ENCODE measurements at places on chromosomes 11 and 22.
A peak's percentile ranks its signal among the peaks of the same experiment; 100 is the strongest.

DNA sequence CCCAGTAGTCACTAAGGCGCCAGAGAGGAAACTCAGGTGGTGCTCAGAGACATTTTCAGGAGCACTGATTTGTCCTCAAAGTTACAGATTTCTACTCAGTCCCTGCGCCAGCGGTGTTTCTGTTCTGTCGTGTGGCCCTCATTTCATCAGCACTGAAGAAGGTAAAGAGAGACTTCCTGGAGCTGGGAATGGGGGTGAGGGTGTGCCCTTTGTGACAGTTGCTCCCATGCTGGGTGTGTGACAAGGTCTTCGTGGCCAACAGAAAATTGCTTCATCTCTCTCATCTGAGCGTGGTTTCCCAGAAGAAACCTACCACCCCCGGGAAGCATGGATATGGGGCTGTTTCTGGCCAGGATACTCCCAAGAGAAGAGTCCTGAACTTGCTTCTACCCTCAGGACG is 2.0 kb upstream of the PPARA start:
- no peak for DNase-seq

- no peak for DNase-seq
These were observed 137.6 kb upstream of the TTC12 start for GRCh38 chr11:113176599-113177360.

- no peak for DNase-seq
These were observed 419.0 kb downstream of the LRRC4C start for GRCh38 chr11:41040474-41040873.

- no peak for DNase-seq
These were observed 159.1 kb upstream of the NECTIN1 start for GRCh38 chr11:119888119-119888518.

GRCh38 chr22:33299245-33299956 is 241.2 kb upstream of the SYN3 start:
- DNase-seq: peak; percentile 14

DNA sequence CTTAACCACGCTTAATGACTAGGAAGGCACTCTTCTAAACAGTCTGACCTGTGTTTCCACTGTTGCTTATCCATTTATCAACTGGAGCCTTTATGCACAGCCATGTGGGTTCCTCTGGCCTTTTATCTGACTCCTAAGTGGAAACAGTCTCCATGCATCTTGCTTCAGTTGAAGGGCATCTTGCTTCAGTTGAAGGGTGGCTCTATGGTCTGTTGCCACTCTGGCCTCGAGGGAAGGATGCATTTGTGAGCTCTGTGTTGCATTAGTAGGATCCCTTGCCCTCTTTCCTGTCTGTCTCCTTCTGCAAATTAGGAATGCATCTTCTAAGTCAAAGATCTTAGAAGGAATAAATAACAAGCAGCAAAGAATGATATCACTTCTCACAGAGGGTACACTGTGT is 25.8 kb upstream of the C11orf96 start:
- no peak for DNase-seq

- DNase-seq: no peak
These were observed 3.2 kb downstream of the P2RX3 start for GRCh38 chr11:57341250-57341808.

- DNase-seq: no peak
These were observed 33.0 kb downstream of the GAS2 start for GRCh38 chr11:22699388-22699787.

DNA sequence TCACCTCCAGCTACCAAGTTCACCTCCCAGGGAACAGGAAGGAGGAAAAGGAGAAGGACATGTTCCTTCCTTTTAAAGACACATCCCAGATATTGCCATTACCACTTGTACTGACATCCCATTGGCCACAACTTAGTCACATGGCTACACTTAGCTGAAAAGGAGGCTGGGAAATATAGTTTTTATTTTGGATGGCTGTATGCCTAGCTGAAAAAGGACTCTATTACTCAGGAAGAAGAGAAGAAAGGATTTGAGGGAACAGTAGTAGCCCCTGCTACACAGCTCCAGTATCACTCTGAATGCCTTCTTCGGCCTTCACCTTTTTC is 2.1 kb upstream of the APOA5 start:
- no peak for DNase-seq

- DNase-seq: no peak
These were observed 14.7 kb downstream of the LINC01488 start for GRCh38 chr11:69496202-69496557.

DNA sequence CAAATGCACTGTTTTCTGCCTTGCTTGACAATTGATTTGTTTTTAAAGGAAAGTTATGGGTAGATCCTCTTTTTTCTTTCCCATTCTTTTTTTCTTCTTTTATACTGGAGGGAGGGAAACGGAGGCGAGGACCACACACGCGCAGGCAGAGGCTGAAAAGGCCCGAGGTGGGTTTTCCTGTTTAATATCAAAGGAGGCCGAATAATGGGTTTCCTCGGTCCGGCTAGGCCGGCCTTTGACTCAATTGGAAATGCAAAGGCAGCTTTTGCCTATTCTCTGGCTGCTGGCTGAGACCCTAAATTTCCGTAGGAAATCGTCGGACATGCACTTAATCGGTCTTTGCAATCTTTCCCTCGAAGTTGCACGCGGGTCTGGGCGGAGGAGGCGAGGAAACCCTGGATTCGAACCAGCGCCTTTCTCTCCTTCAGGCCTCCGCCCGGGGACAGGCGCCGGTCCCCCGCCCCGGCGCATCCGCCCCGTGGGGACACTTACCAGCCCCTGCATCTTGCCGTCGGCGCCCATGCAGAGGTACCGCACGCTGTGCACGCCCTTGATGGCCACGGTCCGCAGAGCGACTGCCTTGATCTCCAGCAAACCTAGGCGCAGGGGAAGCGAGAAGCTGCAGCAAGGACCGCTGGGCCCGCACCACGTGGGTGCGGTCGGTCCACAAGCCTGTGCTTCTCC is 911 bp downstream of the FGF19 start:
- peak; percentile 52 for DNase-seq

DNA sequence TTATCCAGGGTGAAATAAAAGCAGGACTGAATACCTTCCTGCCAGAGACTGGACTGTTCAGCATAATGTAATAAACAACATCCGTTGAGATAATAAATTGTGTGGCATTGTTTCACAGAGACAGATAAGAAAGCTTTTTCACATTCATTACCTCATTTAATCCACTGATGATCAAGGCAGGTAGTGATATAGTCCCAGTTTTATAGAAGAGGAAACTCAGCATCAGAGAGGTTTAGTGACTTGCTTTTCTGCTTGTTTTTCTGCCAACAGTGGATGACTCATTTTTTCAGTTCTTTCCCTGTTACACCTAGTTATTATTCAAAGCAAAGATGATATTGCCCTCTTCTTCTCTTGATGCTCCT is 4.0 kb downstream of the MYO18B start:
- DNase-seq: no peak

- DNase-seq: no peak
These were observed 367.6 kb downstream of the ETS1 start for GRCh38 chr11:128219731-128220120.

DNA sequence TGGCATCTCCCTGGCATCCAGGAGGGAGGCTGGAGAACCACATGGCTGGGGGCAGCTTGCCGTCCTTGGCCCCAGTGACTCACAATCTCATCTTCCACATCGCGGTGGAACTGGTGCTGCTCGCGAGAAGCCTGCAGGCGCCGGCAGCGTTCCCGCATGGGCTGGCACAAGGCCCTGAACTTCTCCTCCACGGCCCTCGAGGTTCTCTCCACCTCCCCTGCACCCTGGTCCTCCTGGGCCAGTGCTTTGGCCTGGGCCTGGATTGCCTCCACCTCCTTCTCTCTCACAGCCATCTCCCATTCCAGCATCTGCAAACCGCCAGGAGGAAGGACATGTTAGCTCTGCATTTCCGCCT is 16.3 kb upstream of the RBM4B start:
- no peak for DNase-seq

GRCh38 chr11:128246364-128246801 is 341.0 kb downstream of the ETS1 start:
- peak; percentile 9 for DNase-seq

- DNase-seq: no peak
These were observed 902.4 kb upstream of the CCDC90B start for GRCh38 chr11:84188521-84188920.

- DNase-seq: no peak
These were observed 98.8 kb downstream of the PRR5L start for GRCh38 chr11:36394926-36395325.

GRCh38 chr22:43533656-43534428 is 122.0 kb downstream of the MPPED1 start:
- no peak for DNase-seq

DNA sequence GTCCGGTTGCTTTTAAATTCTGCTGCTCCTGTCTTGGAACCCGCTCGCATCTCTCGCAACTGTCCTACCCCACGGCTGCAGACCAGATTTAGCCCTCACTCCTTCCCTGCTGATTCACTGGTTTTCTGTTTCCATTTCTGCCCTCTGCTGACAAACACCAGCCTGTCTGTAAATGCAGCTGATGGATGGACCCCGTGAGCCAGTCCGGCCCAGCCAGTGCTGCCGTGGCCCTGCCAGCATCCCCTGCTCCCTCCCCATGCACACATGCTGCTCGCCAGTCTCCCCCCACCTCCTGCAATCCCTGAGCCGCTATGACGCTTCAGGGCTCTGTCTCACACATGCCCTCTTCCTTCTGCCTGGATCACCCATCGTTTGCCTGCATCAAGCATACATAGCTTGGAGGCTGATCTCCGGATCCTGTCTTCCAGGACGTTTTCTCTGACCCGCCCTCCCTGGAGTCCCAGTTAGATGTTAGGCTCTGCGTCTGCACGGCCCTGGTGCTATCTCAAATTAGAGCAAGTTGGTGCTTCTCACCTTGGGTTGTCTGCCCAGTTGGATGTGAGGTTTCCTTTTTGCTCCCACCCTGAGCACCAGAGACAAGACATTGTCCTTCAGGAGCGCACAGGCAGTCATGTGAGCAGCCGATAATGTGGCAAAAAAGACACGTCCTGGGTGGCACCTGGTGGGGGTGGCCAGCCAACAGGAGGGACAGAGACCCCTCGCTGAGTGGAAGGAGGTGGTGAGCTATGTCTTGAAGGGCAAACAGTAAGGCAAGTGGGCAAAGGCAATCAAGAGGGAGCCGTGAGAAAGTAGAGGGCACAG is 4.3 kb upstream of the ACR start:
- DNase-seq: peak; percentile 17

- no peak for DNase-seq
These were observed 39.2 kb upstream of the AMPD3 start for GRCh38 chr11:10415817-10416392.

GRCh38 chr11:72239849-72240460 is 4.0 kb downstream of the PHOX2A start:
- DNase-seq: peak; percentile 20

- no peak for DNase-seq
These were observed 23.6 kb downstream of the POLD3 start for GRCh38 chr11:74615988-74616387.

DNA sequence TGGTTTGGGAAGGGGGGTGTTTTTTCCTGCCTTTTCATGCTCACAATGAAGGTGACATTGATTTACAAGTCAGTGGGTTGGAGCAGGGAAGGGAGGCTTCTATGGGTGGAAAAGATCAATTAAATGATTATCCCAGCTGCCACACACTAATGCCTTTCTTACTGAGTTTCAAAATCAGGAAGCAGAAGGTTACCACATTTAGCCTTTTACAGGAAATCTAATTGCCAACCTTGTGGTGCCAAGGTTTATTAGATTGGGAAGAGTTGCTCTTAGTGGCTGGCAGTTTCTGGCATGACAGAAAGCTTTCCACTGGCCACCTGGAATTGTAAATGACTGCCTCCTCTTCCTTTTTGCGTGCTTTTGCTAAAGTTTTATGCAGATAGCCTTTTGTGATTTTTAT is 98.7 kb downstream of the NAV2 start:
- no peak for DNase-seq

GRCh38 chr11:117265745-117266144 is 25.4 kb upstream of the BACE1-AS start:
- no peak for DNase-seq

GRCh38 chr22:19789406-19789805 is 28.8 kb downstream of the TBX1 start:
- DNase-seq: no peak

- peak; percentile 79 for DNase-seq
These were observed 6.3 kb downstream of the AKIP1 start for GRCh38 chr11:8917157-8917825.

- DNase-seq: no peak
These were observed 15.6 kb upstream of the EMID1 start for GRCh38 chr22:29190051-29190450.

- peak; percentile 19 for DNase-seq
These were observed 182.4 kb upstream of the LARGE1 start for GRCh38 chr22:34102633-34103032.

GRCh38 chr11:79092791-79093353 is 348.0 kb downstream of the TENM4 start:
- no peak for DNase-seq

All from neural progenitor cell (in vitro differentiated cells).